ENCODE measurements at places on chromosomes 16 and 17. TPM values are rescaled to one million over a fixed set of nuclear protein-coding genes. Genes with fewer than 3 reads are reported as not detected.

The ENPP7 gene
- not detected for total RNA-seq

The FZD2 gene
- not detected for total RNA-seq

The XPO6 gene
- total RNA-seq = 291 TPM

The TK2 gene
- total RNA-seq = 4.6 TPM

The HSD17B2 gene
- total RNA-seq = not detected

The KSR1 gene
- total RNA-seq = 63.5 TPM

The OGFOD1 gene
- 108 TPM for total RNA-seq

The SETD1A gene
- 49.0 TPM for total RNA-seq

The ATAD5 gene
- 23.3 TPM for total RNA-seq

The NETO2 gene
- 25.7 TPM for total RNA-seq

The SPNS2 gene
- total RNA-seq = 0.47 TPM

The TBC1D3C gene
- total RNA-seq = not detected

The WNT9B gene
- not detected for total RNA-seq

The OTOP2 gene
- total RNA-seq = not detected

The MEOX1 gene
- total RNA-seq = 0.35 TPM

The TEX19 gene
- 0.16 TPM for total RNA-seq

The NPIPB9 gene
- total RNA-seq = 0.87 TPM

The SDK2 gene
- total RNA-seq = 0.20 TPM

The KRTAP3-2 gene
- not detected for total RNA-seq

The ADAD2 gene
- total RNA-seq = 0.10 TPM

The ABCC11 gene
- 0.08 TPM for total RNA-seq
